ENCODE measurements at places on chromosomes 12 and 14. TPM values are rescaled to one million over a fixed set of nuclear protein-coding genes. Genes with fewer than 3 reads are reported as not detected.

The ACRBP gene
- total RNA-seq, result 2.6 TPM

The NFE2 gene
- not detected for total RNA-seq

DNA sequence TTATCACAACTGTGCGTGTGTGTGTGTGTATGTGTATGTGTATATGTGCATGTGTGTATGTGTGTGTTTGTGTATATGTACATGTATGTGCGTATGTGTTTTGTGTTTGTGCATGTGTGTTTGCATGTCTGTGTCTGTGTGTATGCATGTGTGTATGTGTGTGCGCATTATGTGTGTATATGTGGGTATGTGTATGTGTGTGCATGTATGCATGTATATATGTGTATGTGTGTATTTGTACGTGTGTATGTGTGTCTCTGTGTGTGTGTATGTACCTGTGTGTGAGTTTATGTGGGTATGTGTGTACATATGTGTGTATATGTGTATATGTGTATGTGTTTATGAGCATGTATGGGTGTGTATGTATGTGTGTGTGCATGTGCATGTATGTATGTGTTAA lies 37.6 kb upstream of the PIWIL1 start:
- no peak for ATAC-seq

- peak; percentile 68 for ATAC-seq
Observed at GRCh38 chr14:104800771-104801519, at the start of gene ZBTB42. ZBTB42 (plus strand) TSS chr14:104801101; CDS start chr14:104801198, 97 bp downstream.

DNA sequence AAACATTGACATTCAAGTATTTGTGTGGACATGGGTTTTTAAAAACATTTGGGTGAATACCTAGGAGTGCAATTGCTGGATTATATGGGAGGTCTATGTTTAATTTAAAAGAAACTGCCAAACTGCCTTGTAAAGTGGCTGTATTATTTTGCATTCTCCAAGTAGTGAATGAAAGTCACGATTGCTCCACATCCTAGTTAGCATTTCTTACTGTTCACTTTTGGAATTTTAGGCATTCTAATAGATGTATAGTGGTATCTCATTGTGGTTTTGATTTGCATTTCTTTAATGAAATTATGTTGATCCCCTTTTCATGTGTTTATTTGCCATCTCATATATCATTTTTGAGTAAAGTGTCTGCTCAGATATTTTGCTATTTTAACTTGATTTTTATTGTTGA lies 159.5 kb downstream of the FOXG1 start:
- no peak for ATAC-seq

- peak; percentile 88 for ATAC-seq
Observed at GRCh38 chr12:131642101-131642540, 68.8 kb upstream of the SFSWAP start.

The SERPINA6 gene
- 0.61 TPM for total RNA-seq

- ATAC-seq, result no peak
Observed at GRCh38 chr14:93709249-93709648, 79.0 kb downstream of the PRIMA1 start.

The OR4E2 gene
- not detected for total RNA-seq

GRCh38 chr12:85821759-85822158 lies 14.4 kb downstream of the RASSF9 start:
- no peak for ATAC-seq

GRCh38 chr12:32435921-32436705 lies 36.8 kb downstream of the FGD4 start:
- ATAC-seq, result no peak

The CNTN1 gene
- total RNA-seq, result not detected

GRCh38 chr14:90111895-90112534 lies 50.2 kb downstream of the KCNK13 start:
- peak; percentile 51 for ATAC-seq

- no peak for ATAC-seq
Observed at GRCh38 chr14:79965896-79966295, 245.4 kb downstream of the DIO2 start.

DNA sequence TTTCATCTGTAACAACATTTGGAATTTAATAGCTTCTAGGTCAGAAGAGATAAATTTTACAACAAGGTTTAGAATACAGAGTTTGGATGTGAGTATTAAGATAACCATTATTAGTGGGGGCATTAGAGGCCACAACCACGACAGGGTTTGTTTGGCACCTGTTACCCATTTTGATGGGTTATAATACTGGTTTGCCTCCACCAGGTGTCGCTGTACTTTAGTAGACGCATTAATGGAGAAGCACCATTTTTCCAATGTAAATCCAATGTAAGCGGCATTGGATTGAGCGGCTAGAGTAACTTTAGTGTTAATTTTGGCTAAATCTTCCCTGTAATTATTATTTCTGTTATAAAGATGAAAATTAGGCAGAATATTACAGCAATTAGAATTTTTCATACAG lies 136.2 kb downstream of the SLCO1B3 start:
- ATAC-seq, result no peak
